ENCODE measurements at places on chromosomes 6 and 20.
A peak's percentile ranks its signal among the peaks of the same experiment; 100 is the strongest.

- DNase-seq, result peak; percentile 22
These were observed 390.2 kb downstream of the UTRN start for GRCh38 chr6:144675231-144675861.

DNA sequence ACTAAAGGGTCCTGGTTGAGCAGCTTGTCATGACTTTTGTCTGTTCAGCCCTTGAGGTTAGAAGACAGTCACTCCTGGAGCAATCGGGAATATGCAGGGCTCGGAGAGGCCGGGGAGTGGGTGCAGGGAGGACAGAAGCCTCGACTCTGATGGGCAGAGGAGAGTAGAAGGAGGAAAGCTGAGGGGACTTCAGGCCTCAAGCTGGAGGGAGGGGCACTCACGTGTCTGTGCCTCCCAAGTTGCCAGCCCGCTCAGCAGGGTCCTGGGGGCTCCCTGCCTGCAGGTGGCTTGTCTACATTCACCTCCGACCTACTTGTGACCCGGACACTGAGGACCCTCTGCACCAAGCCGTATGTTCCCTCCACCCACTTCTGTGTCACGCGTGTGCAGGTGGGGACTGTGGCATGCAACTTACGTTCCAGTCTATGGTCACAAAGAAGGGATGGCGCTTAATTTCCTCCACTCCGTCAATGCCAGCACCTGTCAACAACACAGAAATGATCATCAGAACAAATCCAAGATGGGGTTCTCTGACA, 86.8 kb upstream of the MPC1 start:
- no peak for DNase-seq

DNA sequence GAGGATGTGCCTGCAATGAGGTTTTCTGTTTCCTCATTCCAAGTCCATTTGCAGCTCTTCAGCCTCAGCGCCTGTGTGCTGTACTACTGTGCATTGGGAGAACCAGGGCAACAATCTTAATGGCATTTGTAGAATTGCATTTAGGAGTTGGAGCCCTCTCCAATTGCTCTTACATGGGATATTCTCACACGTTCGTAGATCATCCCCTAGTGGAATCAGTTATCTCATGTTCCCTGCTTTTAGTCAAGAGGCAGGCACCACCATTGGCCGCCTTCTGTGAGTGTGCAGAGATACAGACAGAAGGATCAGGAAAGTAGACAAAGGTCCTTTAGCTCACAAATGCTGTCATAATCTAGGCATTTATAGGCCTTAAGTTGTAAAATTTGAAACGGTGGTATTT, 84.2 kb upstream of the RGS17 start:
- DNase-seq, result no peak

DNA sequence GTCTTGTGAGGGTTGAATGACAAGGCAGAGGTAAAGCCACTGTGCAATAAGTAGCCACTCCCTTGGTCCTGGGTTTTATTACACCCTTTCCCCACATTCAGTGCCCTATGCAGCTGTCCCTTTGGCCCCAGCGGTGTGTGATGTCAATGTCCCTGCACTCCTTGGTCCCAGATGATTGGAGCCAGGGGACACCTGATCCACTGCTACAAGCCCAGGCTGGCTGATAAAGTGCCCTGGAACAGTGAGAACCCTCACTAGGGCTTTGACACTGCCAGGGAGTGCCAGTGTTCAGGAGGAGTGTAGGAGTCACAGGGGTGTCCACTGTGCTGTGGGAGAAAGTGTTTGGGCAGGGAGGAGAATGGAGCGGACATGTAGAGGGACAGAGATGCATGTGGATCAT, 30.4 kb downstream of the GABRR1 start:
- no peak for DNase-seq

GRCh38 chr6:36292170-36292569, 22.3 kb downstream of the PNPLA1 start:
- DNase-seq, result no peak

DNA sequence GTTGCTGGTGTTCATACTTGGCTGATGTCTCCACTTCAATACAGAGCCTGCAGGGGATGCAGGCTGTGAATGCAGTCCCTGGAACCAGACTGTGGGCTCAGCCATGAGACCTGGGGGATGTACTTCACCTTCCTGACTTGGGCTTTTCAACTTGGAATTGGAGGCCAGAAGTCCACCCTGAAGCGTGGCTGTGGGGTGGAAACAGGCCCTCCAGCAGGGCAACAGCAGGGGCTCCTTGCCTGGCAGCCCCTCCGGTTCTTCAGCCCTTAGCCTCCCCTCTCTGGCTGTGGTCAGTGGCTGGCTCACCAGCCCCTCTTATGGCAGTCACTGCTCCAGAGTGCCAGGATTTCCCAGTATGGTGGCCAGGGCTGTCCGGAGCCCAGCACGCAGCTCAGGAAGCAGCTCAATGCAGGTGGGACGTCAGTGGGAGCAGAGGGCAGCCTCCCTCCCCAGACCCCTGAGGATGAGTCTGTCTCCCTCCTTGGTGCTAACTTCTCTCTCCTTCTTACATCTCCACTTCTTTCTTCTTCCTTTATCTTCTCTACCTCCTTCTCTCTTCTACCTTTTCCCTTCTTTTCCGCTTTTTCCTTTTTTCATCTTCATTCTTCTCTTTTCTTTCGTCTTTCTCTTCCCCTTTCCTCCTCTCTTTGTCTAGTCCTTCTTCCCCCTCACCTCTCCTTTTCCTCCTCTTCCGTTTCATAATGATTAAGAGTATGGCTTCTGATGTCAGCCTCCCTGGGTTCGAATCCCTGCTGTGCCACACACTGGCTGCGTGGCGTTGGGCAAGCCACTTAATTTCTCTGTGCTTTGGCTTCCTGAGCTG, 45.3 kb downstream of the SLC52A3 start:
- no peak for DNase-seq

GRCh38 chr20:63217706-63218105, 1.8 kb upstream of the YTHDF1 start:
- DNase-seq, result no peak

- no peak for DNase-seq
These were observed 172.6 kb upstream of the FOXQ1 start for GRCh38 chr6:1139155-1139890.

DNA sequence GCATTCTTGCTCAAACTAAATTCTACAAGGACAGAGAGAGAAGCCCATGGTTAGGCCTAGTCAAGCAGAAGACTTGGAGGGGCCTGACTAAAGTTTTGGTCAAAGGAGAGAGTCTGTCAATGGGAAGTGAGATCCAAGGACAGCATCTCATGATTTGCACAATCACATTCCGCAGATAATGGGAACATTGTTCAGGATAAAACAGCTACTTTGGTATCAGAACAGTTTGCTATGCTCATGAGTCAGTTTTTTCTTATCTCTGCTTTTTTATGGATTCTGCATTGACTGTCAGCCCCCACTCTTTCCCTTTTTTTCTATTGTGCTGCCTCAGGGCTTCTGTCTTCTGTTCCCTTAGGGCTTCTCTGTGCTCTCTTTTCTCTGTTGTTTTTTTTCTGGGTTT, 28.6 kb downstream of the AKAP7 start:
- no peak for DNase-seq
